GM12878 (cell line): ENCODE measurements at places on chromosomes 7 and 10. TPM values are rescaled to one million over a fixed set of nuclear protein-coding genes. Genes with fewer than 3 reads are reported as not detected.

GRCh38 chr10:77185696-77186095, 451.9 kb downstream of the KCNMA1 start:
- H3K4me3 ChIP-seq: no peak overlapping the region
- no peak for DNase-seq
- no peaks in the 10 kb centered on the region for H3K27me3 ChIP-seq
- no peaks in the 10 kb centered on the region for H3K36me3 ChIP-seq
- H3K4me1 ChIP-seq: no peaks in the 10 kb centered on the region

GRCh38 chr7:111980725-111981124, 225.5 kb downstream of the DOCK4 start:
- H3K27me3 ChIP-seq: no peaks in the 10 kb centered on the region
- H3K27ac ChIP-seq: no peak overlapping the region
- H3K4me1 ChIP-seq: no peaks in the 10 kb centered on the region
- no peak for DNase-seq
- H3K36me3 ChIP-seq: no peaks in the 10 kb centered on the region
- no peak overlapping the region for H3K4me3 ChIP-seq

GRCh38 chr10:58840840-58841435, 328.3 kb downstream of the BICC1 start:
- no peak overlapping the region for H3K27ac ChIP-seq
- H3K27me3 ChIP-seq: no peaks in the 10 kb centered on the region
- no peak for DNase-seq
- H3K36me3 ChIP-seq: no peaks in the 10 kb centered on the region
- H3K4me1 ChIP-seq: no peaks in the 10 kb centered on the region
- no peak overlapping the region for H3K4me3 ChIP-seq

GRCh38 chr7:144489504-144489903, 86.0 kb upstream of the NOBOX start:
- DNase-seq: no peak
- H3K36me3 ChIP-seq: no peaks in the 10 kb centered on the region
- H3K27me3 ChIP-seq: no peaks in the 10 kb centered on the region
- H3K4me3 ChIP-seq: no peak overlapping the region

DNA sequence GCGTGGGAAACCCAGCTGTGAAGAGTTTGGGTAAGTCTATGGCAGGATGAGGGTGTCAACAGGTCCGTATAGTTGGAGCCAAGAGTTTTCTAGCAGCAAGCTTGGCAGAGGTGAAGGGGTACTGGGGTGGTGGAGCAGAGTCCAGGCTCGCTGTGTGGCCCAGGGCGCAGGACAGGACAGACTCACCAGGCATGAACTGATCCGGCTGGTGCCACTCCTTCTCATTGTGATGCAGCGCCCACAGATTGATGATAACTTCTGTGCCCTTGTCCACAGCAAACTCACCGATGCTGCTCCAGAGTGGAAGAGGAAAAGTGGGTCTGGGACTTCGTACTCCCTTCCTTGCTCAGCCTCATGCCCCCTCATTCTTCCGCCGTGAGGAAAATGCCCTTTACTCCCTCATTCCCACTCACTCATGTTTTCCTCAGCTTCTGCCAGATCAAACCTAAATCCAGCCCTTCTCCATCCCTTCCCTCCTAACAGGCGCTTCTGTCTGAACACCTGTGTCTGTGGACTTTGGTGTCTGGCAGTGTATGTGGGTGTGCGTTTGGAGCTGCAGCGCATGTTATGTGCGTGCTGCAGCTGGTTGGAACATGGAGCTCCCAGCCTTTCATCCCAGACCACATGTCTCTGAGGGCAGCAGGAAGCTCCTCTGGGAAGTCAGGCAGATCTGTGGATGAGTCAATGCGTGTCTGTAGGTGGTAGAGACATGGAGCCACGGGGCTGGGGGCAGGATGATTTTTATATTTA, 5.7 kb downstream of the CYP17A1 start:
- DNase-seq: no peak
- 0 out of 2 replicates have a peak, but pooled peaks cover 2% of the 10 kb centered on the region for H3K27me3 ChIP-seq
- no peaks in the 10 kb centered on the region for H3K36me3 ChIP-seq
- H3K4me1 ChIP-seq: no peaks in the 10 kb centered on the region
- no peak overlapping the region for H3K4me3 ChIP-seq

- no peaks in the 10 kb centered on the region for H3K4me1 ChIP-seq
- no peak overlapping the region for H3K4me3 ChIP-seq
- no peak for DNase-seq
- H3K27me3 ChIP-seq: no peaks in the 10 kb centered on the region
These were observed 117.9 kb downstream of the NKX6-2 start for GRCh38 chr10:132668048-132668394.

- H3K4me1 ChIP-seq: no peaks in the 10 kb centered on the region
- no peak for DNase-seq
- no peak overlapping the region for H3K27ac ChIP-seq
- H3K27me3 ChIP-seq: no peaks in the 10 kb centered on the region; the same call in 1 of the 2 replicates
- H3K4me3 ChIP-seq: no peak overlapping the region
These were observed 438.7 kb downstream of the LRMDA start for GRCh38 chr10:75870039-75870645.

Gene VDAC2
- total RNA-seq: 178 and 185 TPM in 2 replicates

Gene CNNM1
- not detected in 2 replicates for total RNA-seq

Gene INMT
- 0.10 TPM in 1 of 2 replicates, not detected in the other for total RNA-seq

Gene WNT2
- 0.15 and 0.37 TPM in 2 replicates for total RNA-seq

Gene VENTX
- not detected in 2 replicates for total RNA-seq

Gene BTBD16
- not detected in 2 replicates for total RNA-seq

Gene HOXA7
- not detected in 2 replicates for total RNA-seq

Gene DOCK1
- total RNA-seq: 0.13 and 0.18 TPM in 2 replicates

Gene TCAF2
- total RNA-seq: 2.7 and 3.0 TPM in 2 replicates

Gene CCL24
- not detected in 2 replicates for total RNA-seq
